ENCODE measurements at places on chromosomes 1 and 21. TPM values are rescaled to one million over a fixed set of nuclear protein-coding genes. Genes with fewer than 3 reads are reported as not detected.

DNA sequence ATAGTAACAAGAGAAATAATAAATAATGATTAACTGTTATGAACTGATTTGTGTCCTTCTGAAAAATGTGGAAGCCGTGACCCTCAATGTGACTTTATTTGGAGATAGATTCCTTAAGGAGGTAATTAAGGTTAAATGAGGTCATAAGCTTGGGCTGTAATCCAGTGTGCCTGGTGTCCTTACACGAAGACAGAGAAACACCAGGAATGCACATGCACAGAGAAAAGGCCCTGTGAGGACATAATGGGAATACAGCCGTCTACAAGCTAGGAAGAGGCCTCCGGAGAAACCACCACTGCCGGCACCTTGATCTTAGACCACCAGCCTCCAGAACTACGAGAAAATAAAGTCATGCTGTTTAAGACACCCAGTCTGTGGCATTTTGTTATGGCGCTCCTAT lies 215.9 kb downstream of the NEGR1 start:
- no peaks in the 10 kb centered on the region for H3K27me3 ChIP-seq
- no peaks in the 10 kb centered on the region for H3K36me3 ChIP-seq
- no peak overlapping the region for H3K27ac ChIP-seq
- no peak overlapping the region for H3K4me3 ChIP-seq
- H3K4me1 ChIP-seq, result no peaks in the 10 kb centered on the region

The FAM43B gene
- 0.75 TPM for total RNA-seq

DNA sequence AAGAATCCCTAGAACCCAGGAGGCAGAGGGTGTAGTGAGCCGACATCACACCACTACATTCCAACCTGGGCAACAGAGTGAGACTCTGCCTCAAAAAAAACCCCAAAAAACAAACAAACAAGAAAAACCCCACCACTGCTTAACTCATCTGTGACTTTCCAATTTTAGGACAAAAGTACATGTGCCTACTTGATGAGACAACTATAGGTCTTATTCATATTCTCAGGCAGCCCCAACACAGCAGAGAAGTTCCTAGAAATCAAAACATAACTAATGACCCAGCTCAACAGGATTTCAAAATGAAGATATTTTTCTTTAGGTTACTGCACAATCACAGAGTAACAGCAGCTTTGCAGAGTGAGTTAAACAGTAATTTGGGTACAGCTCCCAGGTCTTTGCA lies 26.4 kb downstream of the TIAM1 start:
- H3K4me1 ChIP-seq, result peaks cover 4% of the 10 kb centered on the region
- no peaks in the 10 kb centered on the region for H3K27me3 ChIP-seq
- H3K36me3 ChIP-seq, result peaks cover 4% of the 10 kb centered on the region
- no peak for DNase-seq

The MANEAL gene
- total RNA-seq, result 16.0 TPM

DNA sequence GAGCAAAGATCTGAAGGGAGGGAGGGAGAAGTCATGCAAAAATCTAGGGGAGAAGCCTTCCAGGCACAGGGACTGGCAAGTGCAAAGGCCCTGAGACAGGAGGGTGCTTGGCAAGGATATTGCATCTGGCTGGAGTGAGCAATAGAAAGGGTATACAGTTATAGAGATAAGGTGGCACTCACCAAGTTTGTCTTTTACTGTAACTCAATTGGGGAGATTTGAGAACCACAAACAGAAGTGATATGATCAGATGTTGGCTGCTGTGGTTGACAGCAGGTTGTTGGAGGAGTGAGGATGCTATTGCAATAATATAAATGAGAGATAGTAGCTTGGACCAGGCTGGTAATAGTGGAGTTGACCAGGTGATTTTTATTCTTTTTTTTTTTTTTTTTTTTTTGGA lies 25.6 kb downstream of the MCOLN3 start:
- H3K4me1 ChIP-seq, result peaks cover 6% of the 10 kb centered on the region
- no peak overlapping the region for H3K4me3 ChIP-seq
- H3K27ac ChIP-seq, result no peak overlapping the region
- H3K27me3 ChIP-seq, result no peaks in the 10 kb centered on the region
- H3K36me3 ChIP-seq, result no peaks in the 10 kb centered on the region
- DNase-seq, result no peak

DNA sequence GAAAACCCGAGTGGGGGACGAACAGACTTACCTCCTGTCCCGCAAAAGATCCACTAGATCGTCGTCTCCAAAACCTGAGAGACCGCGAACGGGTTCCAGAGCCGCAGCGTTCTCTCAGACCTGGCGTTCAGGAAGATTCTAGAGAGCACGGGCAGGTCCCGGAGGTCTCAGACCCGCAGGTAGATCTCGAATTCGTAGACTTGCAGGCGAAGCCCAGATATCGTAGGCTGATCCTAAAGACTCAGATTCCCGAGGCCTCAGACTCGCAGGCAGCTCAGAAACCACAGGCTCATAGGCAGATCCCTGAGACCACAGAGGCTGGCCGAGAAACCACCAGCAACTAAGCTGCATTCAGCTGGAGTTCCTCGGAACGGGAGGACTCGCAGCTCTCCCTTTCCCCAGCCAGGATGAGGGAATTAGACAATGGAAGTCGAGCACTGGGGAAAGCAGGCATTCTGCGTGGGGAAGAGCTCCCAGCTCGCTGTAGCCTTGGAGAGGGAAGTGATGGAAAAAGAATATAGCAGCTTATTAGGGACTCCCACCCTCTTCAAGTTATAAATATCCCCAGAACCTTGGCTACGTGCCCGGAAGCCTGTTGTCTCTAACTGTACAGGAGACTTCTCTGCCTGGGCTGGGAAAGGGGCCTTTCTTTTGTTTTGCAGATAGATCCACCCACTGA lies at the start of gene ZNF436:
Gene ZNF436, minus strand, starts transcription at position 502 of the 679 bp plus-strand sequence. CDS start 1,831 bp downstream, outside the sequence.
- peaks cover 10% of the 10 kb centered on the region for H3K36me3 ChIP-seq
- H3K27me3 ChIP-seq, result no peaks in the 10 kb centered on the region
- H3K4me1 ChIP-seq, result peaks cover 62% of the 10 kb centered on the region
- no peak for DNase-seq
- peak within 1 kb of the TSS; percentile 99 for H3K27ac ChIP-seq

The IL22RA1 gene
- total RNA-seq, result not detected

DNA sequence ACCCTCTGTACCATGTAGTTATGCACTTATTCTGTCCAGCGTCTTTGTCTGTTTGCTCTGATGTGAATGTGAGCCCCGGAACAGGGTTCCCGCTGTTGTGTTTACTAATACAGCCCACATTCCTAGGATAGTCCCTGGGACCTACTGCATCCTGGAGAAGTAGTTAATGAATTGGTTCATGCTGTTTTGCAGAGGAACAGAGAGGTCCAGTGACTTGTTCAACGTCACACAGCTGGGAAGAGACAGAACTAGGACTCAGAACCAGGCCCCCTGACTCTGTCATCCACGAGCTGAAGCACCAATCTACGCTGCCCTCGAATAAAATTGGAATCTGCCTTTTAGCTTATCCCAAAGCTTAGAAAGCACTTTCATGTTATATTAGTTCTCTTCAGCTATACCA lies 784 bp downstream of the AGT start:
- H3K27ac ChIP-seq, result no peak overlapping the region
- peaks cover 3% of the 10 kb centered on the region for H3K36me3 ChIP-seq
- H3K27me3 ChIP-seq, result no peaks in the 10 kb centered on the region

DNA sequence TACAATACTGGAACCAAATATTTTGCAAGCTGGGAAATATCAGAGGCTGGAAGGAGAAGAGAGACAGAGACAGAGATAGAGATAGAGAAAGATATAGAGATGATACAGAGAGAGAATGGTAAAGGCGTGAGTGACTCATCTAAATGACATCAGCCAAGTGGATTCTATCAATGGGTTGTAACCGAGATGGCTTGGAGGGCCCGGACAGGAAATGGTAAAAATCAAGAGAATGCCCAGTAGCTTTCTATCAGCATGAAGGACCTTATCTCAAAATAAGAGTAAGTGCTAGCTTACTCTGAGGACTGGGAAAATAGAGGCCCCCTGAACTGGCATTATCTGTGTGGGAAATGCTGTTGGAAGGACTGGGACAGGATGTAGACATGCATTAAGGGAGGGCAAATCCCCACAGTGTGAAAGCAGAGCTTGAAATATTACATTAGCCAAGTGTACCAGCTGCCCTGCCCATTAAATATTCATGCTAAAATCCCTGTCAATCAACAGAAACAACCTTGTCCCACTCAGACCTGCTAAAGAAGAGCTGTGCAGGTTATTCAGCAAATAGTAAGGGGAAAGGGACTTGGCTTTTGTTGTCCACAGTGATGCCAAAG lies 76.6 kb upstream of the ZNF644 start:
- H3K27ac ChIP-seq, result no peak overlapping the region
- no peaks in the 10 kb centered on the region for H3K36me3 ChIP-seq
- H3K27me3 ChIP-seq, result no peaks in the 10 kb centered on the region
- no peak overlapping the region for H3K4me3 ChIP-seq
- H3K4me1 ChIP-seq, result peaks cover 4% of the 10 kb centered on the region
- no peak for DNase-seq

DNA sequence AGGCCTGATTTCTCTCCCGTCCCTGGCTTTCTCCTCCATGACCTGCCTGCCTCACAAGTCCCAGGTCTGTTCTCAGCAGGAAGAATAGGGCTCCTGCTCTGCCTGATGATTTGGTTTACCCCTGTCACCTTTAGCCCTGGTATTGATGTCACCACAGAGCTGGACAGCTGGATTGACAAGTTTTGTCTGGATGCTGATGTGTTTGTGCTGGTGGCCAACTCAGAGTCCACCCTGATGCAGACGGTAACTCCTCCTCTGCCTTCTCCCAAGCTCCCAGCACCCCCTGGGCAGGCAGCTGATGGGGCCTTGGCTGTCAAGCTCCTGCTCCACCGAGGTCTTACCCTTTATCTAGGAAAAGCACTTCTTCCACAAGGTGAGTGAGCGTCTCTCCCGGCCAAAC lies 18.4 kb downstream of the MFN2 start:
- no peak for DNase-seq
- H3K27ac ChIP-seq, result no peak overlapping the region
- H3K36me3 ChIP-seq, result peaks cover 9% of the 10 kb centered on the region
- no peak overlapping the region for H3K4me3 ChIP-seq

- no peak for DNase-seq
- H3K27ac ChIP-seq, result no peak overlapping the region
- H3K36me3 ChIP-seq, result peaks cover 4% of the 10 kb centered on the region
- H3K27me3 ChIP-seq, result no peaks in the 10 kb centered on the region
- H3K4me1 ChIP-seq, result no peaks in the 10 kb centered on the region
These were observed 17.5 kb downstream of the GTF2B start for GRCh38 chr1:88873737-88874349.

The FCGR1A gene
- not detected for total RNA-seq

GRCh38 chr1:30313176-30313575 lies 410.2 kb downstream of the MATN1 start:
- no peaks in the 10 kb centered on the region for H3K4me1 ChIP-seq
- H3K27me3 ChIP-seq, result peaks cover 31% of the 10 kb centered on the region
- DNase-seq, result no peak

The TNFRSF1B gene
- 3.1 TPM for total RNA-seq

DNA sequence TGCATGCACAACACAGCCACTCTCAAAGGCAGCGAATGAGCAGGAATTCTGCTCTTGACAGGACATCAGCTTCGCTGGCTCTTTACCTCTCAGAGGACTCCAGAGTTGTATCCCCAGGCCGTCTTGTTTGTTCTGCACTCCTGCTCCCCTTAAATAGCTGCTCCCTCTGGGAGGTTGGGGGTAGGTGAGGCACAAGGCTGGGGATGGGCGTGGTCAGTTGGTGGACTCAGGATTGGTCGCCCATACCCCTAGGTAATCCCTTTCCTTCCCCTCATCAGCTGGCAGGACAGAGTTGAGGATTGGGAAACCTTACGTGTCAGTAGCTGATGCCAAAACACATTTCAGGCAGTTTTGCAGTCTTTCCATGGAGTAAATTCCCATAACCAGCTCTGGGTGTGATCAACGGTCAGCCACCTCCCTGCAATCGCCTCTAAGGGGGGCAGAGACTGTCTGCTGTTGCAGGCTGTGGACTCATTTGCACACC lies at the start of gene PLA2G2A:
Gene PLA2G2A, minus strand, starts transcription at position 125 of the 484 bp plus-strand sequence. CDS start 845 bp downstream, outside the sequence.
- H3K4me1 ChIP-seq, result peaks cover 22% of the 10 kb centered on the region
- no peak for DNase-seq
- no peaks in the 10 kb centered on the region for H3K27me3 ChIP-seq
- no peaks in the 10 kb centered on the region for H3K36me3 ChIP-seq
- H3K27ac ChIP-seq, result no peak within 1 kb of the TSS

The PGLYRP4 gene
- total RNA-seq, result not detected

The CFHR2 gene
- not detected for total RNA-seq

- H3K27me3 ChIP-seq, result no peaks in the 10 kb centered on the region
- peaks cover 8% of the 10 kb centered on the region for H3K36me3 ChIP-seq
- no peak overlapping the region for H3K27ac ChIP-seq
- no peak overlapping the region for H3K4me3 ChIP-seq
- peaks cover 12% of the 10 kb centered on the region for H3K4me1 ChIP-seq
These were observed 5.5 kb downstream of the AP4B1 start for GRCh38 chr1:113899111-113899510.

The NUAK2 gene
- 14.7 TPM for total RNA-seq

The SERINC2 gene
- 20.4 TPM for total RNA-seq

- H3K27ac ChIP-seq, result no peak overlapping the region
- no peaks in the 10 kb centered on the region for H3K36me3 ChIP-seq
- no peak for DNase-seq
These were observed 94.7 kb downstream of the CCDC185 start for GRCh38 chr1:223487887-223488259.

DNA sequence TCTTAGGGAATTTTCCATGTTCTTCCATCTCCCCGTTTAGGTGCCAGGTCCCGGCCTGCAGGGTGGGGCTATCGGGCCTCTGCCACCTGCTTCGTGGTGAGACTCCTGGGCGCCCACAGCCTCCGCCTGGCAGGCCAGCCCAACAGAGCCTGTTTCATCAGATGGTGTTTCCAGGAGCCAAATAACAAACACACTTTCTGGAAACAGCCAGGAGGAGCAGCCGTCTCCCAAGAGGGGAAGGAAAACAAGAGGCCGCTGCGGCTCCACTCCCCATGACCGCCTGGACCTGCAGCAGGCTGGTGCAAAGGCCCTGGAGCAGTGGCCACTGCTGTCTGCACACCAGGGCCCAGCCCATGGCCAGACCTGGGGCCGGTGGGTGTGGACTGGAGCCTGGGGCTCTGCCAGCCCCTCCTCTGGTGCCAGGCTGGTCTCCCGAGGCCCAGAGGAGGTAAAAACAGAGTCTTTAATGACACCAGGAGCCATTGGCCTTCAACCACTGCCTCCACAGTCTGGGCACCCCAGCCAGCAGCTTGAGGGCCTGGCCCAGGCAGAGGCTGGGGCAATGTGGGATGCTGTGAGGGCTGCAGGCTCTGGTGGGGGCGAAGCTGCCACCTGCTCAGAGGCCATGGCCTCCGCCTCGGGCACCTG lies 55.0 kb downstream of the SLX9 start:
- H3K36me3 ChIP-seq, result no peaks in the 10 kb centered on the region
- peaks cover 11% of the 10 kb centered on the region for H3K4me1 ChIP-seq
- peaks cover 2% of the 10 kb centered on the region for H3K27me3 ChIP-seq
- no peak overlapping the region for H3K27ac ChIP-seq

Data from neural crest cell (in vitro differentiated cells).